GM04504 (cell line): ENCODE measurements at places on chromosomes 7 and 10.
A peak's percentile ranks its signal among the peaks of the same experiment; 100 is the strongest.

DNA sequence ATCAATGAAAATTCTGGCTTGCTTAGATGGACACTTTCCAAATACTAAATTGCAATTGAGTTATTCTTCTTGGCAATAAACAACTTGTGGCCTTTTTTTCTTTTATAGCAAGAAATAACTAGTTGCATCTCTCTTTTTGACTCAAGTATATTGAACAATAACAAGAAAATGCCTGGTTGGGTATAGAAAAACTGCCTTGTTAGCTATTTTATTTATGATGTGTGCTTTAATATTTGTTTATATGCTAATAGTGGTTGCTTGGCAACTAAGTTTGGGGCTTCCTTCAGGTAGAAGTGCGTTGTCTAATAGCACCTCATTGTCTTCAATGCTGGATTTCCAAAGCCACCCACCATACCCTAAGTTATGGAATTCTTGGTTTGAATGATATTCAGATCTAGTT, 30.1 kb upstream of the PPP1R3C start:
- DNase-seq = no peak

DNA sequence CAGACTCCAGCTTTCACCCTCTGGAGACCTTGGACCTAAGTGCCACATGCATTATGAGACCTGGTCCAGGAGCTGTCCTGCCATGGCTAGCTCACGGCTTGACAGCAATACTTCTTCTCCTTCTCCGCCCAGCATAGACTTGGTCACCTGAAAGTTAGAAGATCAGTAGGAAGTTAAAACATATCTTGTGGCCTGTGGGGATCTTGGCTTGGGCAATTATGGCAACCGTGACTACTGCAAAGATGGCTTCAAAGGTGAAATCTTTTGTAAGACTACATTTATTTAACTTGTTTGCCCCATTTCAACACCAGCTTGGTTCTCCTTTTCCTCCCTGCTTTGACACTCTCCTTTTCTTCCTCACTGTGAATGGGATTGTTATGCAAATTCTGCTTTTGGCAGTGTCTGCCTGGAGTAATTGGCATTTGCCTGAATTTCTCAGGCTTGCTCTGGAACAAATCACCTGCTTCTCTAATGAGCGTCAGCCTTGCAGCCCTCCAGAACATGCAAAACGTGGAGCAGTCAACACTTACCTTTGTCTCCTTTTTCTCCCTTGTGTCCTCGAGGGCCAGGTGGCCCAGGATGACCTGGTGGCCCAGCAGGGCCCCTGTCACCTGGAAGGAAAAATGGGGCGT, 53.4 kb downstream of the COL17A1 start:
- DNase-seq = no peak

GRCh38 chr7:6243168-6243567, 29.3 kb downstream of the CYTH3 start:
- no peak for DNase-seq

DNA sequence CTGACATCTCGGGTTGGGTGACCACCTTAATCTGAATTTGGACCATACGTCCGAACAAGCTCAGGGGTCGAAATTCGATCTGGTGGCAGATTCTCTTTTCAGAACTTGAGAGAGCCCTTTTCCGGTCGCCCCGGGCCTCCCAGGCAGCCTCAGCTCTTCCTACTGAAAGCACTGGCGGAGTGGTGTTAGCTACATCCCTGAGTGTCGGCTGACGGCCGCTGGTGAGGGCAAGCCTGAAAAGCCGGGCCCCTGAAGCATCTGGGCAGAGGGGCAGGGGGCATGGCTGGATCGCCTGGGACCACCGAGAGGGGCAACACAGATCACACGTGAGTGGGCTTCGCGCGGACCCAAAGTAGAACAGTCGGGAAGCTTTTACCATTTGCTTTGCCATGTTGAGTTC, 116.1 kb downstream of the SMURF1 start:
- DNase-seq = no peak

DNA sequence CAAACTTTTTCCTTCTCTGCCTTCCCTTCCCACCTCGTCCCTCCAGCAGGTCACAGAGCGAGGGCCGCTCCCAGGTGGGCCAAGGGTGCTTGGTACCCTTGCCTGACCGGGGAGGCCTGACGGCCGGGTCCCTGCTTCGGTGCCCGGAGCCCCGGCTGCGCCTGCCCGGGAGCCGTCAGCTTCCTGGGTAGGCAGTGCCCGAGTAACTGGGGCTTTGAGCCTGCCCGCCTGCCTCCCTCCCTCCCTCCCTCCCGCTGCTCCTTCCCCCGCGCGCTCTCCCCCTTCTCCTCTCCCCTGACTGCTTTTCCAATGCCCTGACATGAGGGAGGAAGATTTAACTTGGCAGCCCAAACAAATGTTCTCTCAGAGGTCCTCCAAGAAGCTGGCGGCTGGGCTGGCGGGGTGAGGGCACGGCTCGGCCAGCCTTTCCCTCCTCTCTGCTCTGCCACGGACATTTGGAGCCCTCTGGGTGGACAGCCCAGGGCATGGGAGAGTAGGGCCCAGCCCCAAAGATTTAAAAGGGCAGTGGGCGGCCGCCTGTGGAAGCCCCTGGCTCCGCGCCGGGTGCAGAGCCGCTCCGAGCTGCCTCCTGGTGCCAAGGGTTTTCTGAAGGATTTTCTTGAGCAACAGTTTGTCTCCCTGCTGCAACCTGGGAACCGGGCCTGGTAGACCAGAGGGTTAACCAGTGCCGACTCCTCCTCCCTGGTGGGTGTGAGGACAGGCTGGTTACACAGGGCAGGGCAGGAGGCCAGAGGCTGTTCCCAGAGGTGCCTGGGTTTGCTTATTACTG, 2.0 kb downstream of the ZMIZ1 start:
- peak; percentile 73 for DNase-seq

- no peak for DNase-seq
These were observed 10.2 kb upstream of the EPC1 start for GRCh38 chr10:32357056-32357735.
